ENCODE measurements at places on chromosomes 12 and 14.

DNA sequence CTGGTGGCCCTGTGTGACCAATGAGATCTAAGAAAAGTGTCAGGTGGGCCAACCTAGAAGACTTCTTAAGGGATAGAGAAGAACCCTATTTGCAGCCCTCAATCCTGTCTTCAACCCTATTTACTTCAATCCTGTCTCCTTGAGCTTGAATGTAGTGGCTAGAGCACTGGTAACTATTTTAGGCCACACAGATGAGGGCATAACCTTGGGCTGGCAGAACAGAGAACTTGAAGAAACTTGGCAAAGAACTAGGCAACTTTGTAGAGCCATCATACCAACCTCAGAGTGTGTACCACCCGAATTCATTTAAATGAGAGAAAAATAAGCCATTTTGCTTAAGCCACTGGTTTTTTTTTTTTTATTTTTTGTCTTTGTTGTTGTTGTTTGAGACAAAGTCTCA, 94.8 kb downstream of the TMTC1 start:
- DNase-seq, result no peak

GRCh38 chr12:88921890-88922532, 341.7 kb upstream of the KITLG start:
- no peak for DNase-seq

- DNase-seq, result no peak
Observed at GRCh38 chr12:13744561-13744960, 236.8 kb downstream of the GRIN2B start.

GRCh38 chr12:51726161-51726560, 122.4 kb downstream of the FIGNL2 start:
- DNase-seq, result no peak

DNA sequence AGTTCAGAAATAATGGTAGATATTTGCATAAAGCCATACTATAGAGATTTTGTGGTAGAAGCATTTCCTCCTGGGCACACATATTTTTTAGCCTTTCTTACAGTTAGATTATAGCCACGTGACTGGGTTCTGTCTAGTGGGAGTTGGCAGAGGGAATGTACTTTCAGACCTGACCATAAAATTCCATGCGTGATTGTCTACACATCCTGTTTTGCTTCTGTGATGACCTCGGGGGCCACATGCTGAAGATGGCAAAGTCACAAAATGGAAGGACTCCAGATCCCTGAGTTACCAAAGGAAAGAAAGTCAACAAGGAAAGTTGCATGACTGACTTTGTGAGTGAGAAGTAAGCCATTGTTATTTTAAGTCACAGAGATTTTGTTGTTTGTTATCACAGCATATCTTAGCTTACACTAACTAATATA, 14.6 kb upstream of the MIA2 start:
- DNase-seq, result no peak

GRCh38 chr14:57987051-57987450, 121.2 kb upstream of the SLC35F4 start:
- DNase-seq, result no peak

- no peak for DNase-seq
Observed at GRCh38 chr14:54638135-54638446, 71.2 kb downstream of the SAMD4A start.

GRCh38 chr14:94544726-94545125, 16.5 kb upstream of the SERPINA4 start:
- no peak for DNase-seq

GRCh38 chr12:131698286-131698685, 12.6 kb upstream of the SFSWAP start:
- no peak for DNase-seq

DNA sequence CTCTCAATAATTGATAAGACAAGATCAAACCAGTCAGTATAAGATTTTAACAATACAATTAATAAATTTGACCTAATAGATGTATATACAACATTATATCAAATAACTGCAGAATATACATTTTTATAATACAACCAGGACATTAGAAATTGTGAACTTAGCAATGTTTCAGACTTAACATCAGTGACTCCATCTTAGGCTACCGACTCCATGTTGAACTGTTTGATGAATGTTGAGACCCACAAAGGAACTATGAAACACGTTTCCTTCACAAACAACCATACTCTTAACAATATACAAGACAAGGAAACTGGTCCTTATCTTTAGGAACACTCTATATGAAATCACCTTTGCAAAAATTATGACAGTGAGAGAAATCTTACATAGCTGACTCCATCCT, 13.9 kb upstream of the LALBA start:
- DNase-seq, result no peak

DNA sequence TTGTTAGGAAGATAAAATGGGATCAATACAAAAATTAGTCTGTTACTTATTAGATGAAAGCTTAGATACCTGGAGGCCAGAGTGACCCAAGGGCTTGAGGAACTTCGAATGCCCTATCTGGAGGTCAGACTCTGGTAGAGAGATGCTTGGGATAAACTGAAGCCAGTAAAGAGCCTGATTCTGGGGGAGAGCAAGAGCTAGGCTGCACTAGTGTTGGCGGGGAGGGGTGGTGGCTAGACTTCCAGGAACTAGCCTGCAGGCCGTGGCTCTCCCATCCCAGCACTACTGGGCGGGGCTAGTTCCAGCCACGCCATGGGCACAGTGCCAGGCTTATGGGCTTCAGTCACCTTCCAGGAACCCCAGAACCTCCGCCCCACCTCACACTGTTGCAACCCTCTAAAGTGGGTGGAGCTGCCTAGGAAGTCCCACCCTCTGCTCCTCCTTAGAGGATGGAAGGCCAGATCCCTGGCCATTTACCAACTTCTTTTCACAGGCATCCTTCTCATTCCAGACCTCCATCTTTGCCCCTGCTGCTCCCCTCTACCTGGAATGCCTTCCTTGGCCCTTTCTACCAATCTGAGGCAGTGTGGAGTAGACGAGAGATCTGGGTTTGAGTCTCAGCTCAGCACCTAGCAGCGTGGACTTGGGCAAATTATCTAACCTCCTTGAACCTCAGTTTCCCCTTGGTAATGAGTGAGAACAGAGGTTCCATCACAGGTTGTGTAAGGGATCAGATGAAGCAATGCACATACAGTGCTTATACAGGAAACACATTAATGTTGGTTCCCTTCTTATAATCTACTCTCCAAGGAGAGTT, 6.3 kb upstream of the NFE2 start:
- peak; percentile 89 for DNase-seq

- DNase-seq, result no peak
Observed at GRCh38 chr12:113929312-113929989, 36.7 kb downstream of the RBM19 start.

GRCh38 chr12:33180918-33181317, 258.7 kb downstream of the SYT10 start:
- no peak for DNase-seq

GRCh38 chr14:102538602-102539543, 29.3 kb upstream of the ANKRD9 start:
- no peak for DNase-seq

DNA sequence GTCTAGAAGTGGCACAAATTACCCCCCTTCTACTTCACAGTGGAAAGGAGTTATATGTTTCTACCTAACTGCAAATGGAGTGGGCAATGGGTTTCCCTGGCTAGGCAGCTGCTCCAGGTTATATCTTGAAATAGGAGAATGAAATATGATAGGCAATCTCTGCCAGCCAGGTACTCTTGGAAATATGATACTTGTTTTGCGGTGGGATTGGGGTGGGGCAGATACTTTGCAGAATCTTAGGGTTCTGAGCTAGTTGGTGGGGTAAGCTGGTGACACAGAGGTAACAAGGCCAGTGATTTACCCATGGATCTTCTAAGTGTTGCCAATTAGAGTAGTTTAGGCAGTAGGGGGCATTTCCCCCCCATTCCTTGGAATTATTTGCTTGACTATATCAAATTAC, 140.1 kb downstream of the ATP23 start:
- no peak for DNase-seq

GRCh38 chr14:35533357-35534207, at the start of gene INSM2:
Gene INSM2 (plus strand): TSS chr14:35534164. CDS start chr14:35534253, 89 bp downstream.
- DNase-seq, result peak; percentile 67

- no peak for DNase-seq
Observed at GRCh38 chr12:3354586-3354985, 136.4 kb upstream of the PRMT8 start.

DNA sequence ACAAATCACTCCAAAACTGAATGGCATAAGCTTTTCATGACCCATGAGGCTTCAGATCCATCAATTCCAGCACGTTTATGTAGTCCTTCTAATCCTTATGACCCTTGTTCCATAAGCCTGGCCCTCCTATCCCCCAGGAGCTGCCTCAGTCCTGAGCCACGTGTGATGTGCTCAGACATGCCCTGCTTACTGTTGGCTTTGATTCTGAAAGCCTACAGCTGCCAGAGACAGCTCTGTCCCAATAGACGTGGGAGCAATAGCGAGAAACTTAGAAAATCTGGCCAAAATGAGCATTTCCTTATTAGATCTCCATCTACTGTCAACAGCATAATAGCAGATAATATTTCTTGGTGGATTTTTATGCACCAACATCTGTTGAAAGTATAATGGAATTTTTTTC, 33.2 kb downstream of the DUSP6 start:
- DNase-seq, result no peak

- DNase-seq, result no peak
Observed at GRCh38 chr14:50906326-50907065, 34.6 kb downstream of the ABHD12B start.

- no peak for DNase-seq
Observed at GRCh38 chr12:127711108-127711507, 555.9 kb upstream of the TMEM132C start.

DNA sequence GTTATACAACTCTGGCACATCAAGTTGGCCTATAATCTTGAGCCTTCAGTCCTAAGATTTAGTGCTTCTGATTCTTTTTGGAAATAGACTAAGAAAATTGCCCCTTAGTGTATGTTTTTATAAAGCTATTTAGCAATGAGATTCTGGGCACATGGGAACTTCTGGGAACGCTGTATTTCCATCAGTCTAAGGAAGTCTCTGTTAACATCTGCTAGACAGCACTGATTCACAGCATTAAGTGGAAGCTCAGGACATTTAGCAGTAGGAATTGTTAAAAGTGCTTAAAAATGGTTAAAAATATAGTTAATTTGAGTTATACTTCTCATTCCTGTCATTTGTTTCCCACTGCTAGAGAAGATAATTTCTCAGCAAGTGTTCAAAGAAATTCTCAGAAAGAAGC, 579.1 kb downstream of the SLC16A7 start:
- DNase-seq, result no peak

- DNase-seq, result no peak
Observed at GRCh38 chr12:32032205-32032810, 73.1 kb downstream of the RESF1 start.

GRCh38 chr12:52057638-52058576, 6.7 kb downstream of the NR4A1 start:
- no peak for DNase-seq

DNA sequence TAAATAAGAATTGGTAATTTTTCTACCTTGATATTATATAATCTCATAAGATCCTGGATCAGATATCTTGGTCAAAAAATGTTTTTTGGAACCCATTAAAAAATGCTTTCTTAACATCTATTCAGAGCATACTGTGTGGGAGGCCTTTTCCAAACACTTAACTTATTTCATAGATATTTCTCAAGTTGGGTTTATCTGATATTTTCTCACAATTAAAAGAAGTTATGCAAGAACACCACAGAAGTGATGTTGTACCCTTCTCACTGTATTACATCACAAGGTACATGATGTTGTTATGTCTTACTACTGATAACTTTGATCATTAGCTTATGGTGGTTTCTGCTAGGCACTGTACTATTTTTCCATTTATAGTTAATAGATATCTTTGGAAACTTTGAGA, 23.4 kb upstream of the PRPF39 start:
- DNase-seq, result no peak

DNA sequence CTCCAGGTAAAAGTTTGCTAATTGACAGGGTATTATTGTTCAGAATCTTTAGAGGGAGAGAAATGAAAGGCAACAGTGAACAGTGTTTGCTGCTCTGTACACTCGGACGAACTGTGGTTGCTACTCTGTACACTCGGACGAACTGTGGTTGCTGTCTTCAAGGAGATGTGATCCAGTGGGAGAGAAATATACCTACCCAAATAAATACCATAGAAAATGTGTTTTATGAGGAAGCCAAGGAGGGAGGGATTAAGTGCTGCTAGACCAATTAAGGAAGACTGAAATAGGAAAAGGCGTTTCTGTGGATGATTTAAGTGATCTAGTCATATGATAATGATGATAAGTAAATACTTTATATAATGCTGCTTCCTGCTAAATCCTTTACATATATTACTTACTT, 2.7 kb downstream of the STK38L start:
- no peak for DNase-seq
